ENCODE measurements at places on chromosomes 4 and X.

DNA sequence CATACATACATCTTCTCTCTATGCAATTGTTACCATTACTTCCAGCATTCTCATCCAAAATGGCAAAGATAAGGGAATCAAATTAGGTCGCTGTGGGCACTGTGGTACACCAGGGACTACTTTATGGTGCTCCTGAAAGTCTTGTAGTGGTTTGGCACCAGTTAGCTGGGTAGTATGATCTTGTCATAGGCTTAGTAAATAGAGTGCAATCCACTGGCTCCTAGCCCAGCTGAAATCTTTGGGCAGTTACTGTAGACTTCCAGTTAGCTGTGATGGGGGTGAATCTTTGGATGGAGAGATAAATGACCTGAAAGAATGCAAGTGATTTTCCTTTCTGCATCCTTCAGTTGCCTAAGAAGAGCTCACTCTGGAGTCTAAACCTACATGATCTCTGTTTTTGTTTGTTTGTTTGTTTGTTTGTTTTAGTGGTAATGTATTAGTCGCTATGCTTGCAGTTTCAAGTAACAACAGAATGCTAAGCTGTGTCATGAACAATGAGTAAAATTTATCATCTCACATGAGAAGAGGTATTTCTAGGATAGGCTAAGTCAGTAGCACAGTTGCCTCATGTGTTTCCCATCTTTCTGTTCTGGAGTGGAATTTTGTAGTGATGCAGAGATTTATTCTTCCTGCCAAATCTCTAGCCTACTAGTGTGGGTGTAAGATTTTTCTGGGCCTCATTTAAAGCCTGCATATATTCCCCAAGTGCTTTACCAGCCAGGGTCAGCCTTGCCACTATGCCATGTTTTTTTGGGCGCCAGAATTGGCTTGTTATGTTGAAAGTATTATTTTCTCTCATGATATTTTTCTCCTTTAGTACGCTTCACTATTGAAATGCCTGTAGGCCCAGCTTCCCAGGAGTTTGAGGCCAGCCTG, 24.2 kb downstream of the HERC3 start:
- DNase-seq = no peak

GRCh38 chr4:124070688-124071484, 641.6 kb downstream of the ANKRD50 start:
- no peak for DNase-seq

- DNase-seq = peak; percentile 7
Observed at GRCh38 chrX:102154218-102154860, 1.4 kb downstream of the BEX5 start.

- DNase-seq = no peak
Observed at GRCh38 chr4:113524096-113524495, 237.4 kb downstream of the CAMK2D start.

DNA sequence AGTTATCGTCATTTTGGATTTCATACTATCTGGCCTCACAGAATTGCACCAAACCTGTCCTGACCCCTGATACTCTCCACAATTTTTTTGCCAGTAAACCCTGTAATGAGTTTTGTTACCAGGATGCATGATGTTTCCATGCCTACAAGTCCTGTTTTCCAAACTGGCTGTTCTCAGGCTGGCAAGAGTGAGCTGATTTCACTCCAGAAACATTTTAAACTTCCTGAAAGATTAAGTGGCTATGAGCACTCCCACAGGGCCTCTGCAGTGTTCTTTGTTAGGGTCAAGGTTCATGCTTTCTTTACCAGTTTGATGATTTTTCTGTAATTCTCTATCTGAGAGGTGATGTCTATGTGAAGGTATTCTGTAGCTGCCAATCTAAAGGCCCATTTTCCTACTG, 31.7 kb upstream of the PDLIM3 start:
- DNase-seq = peak; percentile 57

- DNase-seq = no peak
Observed at GRCh38 chr4:1559896-1560650, 124.0 kb downstream of the FAM53A start.

DNA sequence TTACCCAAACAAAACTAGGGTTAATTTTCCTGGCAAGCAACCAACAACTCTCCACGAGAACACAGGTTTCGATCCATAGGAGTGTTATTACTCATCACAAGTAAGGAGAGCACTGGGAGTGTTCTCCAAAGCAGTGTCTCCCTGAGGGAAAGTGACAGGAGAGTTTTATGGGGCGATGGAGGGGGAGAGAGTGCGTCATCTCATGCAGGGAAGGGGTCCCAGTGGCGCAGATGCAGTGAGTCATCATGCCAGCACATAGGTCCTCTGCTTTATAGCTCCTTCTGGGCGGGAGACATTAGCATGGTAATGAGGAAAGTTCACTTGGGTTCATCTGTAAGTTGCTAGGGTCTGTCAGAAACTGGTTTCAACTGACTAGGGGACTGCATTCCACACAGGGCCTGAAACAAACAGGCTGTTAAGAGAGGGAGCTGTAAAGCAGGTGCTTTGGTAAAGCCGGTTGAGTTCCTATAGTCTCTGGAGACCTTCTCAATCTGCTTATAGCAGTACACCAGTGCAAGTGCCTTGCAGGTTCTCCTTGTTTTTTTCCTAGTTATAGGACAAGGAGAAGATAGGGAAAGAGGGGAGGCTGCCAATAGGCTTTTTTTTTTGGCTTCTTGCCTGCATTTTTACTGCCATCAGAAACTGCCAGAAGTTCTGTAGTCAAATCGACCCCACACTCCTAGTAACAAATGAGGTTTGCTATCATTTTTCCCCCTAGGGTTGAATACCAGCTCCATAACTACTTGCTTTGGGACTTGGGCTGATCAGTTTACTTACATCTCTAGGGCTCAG, 12.8 kb upstream of the BOD1L1 start:
- DNase-seq = no peak

GRCh38 chr4:66852843-66853242, 692.5 kb downstream of the CENPC start:
- peak; percentile 9 for DNase-seq

- DNase-seq = no peak
Observed at GRCh38 chr4:27082776-27083175, 222.1 kb downstream of the STIM2 start.

- DNase-seq = no peak
Observed at GRCh38 chr4:112735474-112735951, 98.6 kb downstream of the LARP7 start.

DNA sequence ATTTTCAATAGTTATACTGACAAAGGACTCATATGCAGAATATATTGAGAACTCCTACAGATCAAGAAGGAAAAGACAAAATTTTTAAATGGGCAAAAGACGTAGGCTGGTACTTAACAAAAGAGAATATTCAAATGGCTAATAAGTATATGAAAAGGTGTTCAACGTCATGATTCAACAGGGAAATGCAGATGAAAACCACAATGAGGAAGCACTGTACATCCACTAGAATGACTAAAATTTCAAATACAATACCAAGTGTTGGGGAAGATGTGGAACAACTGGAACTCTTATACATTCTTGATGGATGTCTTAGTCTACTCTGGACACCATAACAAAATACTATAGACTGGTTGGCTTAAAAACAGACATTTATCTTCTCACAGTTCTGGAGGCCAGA, 1.3 kb upstream of the MRFAP1L1 start:
- no peak for DNase-seq

DNA sequence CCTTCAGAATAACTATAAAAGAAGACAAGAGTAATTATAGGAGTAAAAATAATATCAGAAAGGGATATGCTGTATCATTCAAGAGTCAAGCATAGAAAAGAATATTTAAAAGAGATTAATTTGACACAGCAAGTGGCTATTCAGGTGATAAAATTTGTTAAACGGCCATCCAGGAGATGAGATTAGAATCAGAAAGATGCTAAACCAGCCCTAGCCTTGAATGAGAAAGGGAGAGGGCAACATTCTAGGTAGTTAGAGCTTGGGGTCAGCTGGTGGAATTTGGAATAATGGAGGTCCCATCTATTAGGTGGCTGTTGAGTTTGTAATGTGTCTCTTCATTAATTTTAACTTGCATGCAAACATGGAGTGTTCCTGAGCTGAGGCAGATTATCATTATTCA, 350.5 kb upstream of the PABPC4L start:
- no peak for DNase-seq

GRCh38 chr4:147831551-147832171, 99.8 kb downstream of the ARHGAP10 start:
- DNase-seq = no peak

GRCh38 chr4:129410115-129410514, 314.2 kb downstream of the C4orf33 start:
- no peak for DNase-seq

- DNase-seq = no peak
Observed at GRCh38 chrX:46831765-46832327, 5.0 kb upstream of the RP2 start.

GRCh38 chr4:140084385-140084784, 69.6 kb downstream of the MAML3 start:
- DNase-seq = no peak

- DNase-seq = no peak
Observed at GRCh38 chr4:62513306-62513705, 1313.2 kb downstream of the ADGRL3 start.

GRCh38 chr4:141081921-141082395, 51.3 kb downstream of the RNF150 start:
- peak; percentile 12 for DNase-seq

DNA sequence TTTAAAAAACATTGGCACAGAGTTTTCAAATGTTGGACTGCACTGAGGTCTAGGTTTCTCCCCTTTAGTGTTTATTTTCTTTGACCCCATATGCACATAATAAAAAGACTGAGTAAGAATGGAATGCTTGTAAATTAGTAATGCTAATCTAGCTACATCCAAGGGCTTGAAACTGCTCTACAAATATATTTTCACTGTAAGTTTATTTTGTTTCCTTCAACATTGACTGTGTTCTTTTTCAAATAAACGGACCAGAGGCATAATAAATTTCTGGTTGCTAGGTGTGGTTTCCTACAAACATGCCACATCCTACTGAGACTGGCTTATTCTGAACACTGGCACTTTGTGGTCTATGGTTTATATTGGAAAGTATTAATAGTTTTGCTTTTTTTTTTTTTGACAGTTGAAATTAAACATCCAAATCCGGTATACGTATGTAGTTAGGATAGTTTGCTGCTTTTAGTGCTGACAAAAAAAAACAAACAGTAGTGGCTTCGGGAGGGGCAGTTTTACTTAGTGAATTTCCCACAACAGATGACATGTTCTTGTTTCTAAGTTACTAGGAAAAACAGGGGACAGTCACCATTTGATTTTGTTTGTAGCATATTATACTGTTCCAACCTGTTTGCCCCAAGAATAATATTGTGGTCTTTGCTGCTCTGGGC, 13.2 kb downstream of the CA5B start:
- no peak for DNase-seq

GRCh38 chr4:166309286-166309685, 436.2 kb downstream of the TLL1 start:
- DNase-seq = no peak

GRCh38 chrX:120274958-120275357, 24.3 kb downstream of the ZBTB33 start:
- DNase-seq = no peak

GRCh38 chr4:77052352-77052751, 23.4 kb downstream of the CCNI start:
- no peak for DNase-seq

- no peak for DNase-seq
Observed at GRCh38 chr4:131441004-131441688, 1707.9 kb upstream of the PCDH10 start.

DNA sequence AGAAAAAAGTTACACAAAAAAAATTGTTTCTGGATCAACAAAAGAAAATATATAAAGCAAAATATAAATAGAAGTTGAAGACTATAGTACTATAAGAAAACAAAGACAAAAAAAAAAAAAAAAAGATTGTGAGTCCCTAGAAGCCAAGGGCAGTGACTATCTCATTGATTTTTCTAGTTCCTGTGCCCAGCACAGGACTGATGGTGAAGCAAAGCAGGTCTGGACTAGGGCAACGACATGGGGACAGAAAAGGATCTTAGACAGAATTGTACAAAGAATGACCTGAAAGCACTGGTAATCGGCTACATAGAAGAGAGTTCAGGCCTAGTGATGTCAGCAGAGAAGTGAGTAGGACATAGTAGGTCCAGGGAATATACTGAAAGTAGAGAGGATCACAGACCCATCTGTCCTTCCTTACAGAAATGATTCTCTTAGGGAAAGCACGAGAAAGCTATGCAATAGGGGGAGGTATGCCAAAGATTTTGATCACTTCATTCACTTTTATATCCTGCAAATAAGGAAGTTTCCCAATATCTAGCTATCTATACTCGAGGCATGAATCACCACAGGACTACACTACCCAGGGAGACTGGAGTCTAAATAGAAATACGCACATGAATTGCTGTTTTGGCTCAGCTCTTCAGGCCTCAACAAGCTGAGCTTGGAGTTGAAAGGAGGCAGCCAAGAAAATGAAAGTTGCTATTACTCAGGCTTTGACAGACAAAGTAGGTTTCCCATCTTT, 230.9 kb upstream of the GPC4 start:
- DNase-seq = no peak

DNA sequence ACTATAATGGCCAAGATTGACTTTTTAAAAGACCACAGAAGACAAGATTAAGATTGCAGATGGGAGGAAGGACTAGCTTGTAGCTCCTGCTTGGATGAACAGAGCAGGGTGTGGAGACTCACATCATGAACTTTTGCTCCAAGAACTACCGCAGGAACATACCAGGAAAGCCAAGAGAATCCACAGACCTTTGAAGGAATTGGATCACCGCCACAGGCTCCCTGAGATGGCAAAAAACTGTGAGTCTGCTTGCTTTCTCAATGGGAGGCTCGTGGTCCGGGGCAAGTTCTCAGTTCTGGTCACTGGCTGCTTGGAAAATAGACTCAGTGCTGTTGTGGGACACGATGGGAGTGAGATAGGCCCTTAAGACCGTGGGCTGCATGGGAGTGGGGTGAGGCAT, 276.6 kb downstream of the CCSER1 start:
- no peak for DNase-seq

DNA sequence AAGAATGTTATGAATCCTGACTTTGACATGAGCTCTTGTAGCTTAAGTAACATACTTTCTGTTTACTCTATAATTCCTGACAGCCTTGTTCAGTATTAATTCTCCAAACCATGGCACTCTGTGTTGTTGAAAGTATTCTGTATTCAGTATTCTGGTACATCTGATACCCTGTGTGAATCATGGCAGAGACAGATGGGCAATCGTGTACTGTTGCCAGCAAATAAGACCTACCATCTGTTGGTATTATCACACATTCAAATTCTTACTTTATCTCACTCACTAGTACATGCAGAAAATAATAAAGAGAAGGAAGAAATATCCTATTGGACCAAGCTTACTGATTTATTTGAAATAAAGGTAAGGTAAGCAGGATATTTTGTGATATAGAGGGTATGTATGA, 7.9 kb downstream of the MBTPS2 start:
- peak; percentile 10 for DNase-seq

DNA sequence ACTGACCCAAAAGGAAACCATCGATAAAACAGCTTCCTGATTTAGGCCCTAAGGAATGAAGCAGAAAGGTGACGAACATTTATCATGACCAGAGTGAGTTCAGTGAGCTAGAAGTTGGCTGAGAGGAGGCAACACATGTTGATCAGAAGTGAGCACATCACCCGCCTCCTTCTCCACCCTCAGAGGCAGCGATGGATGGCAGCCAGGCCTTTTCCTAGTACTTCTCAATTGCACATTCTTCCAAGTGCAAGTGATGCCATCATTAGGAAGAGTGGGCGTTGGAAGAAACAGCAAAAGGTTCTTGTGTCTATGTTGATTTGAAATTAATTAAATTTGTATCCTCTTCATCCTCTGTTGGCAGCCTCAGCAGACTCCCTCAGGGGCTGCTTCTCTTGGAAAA, 51.7 kb downstream of the TMEM154 start:
- DNase-seq = peak; percentile 68

GRCh38 chr4:1015179-1015578, 3.8 kb downstream of the FGFRL1 start:
- no peak for DNase-seq
